ENCODE measurements at places on chromosomes 7 and 10. TPM values are rescaled to one million over a fixed set of nuclear protein-coding genes. Genes with fewer than 3 reads are reported as not detected.
A peak's percentile ranks its signal among the peaks of the same experiment; 100 is the strongest.

The HGF gene
- total RNA-seq: not detected

The PTPN20 gene
- total RNA-seq: not detected

The TRIM8 gene
- 44.4 TPM for total RNA-seq

The MRPS17 gene
- 18.9 TPM for total RNA-seq

GRCh38 chr10:11933577-11934223 is 108.9 kb downstream of the UPF2 start:
- DNase-seq: no peak

- no peak for DNase-seq
These were observed 5.6 kb upstream of the IFIT2 start for GRCh38 chr10:89296220-89296648.

DNA sequence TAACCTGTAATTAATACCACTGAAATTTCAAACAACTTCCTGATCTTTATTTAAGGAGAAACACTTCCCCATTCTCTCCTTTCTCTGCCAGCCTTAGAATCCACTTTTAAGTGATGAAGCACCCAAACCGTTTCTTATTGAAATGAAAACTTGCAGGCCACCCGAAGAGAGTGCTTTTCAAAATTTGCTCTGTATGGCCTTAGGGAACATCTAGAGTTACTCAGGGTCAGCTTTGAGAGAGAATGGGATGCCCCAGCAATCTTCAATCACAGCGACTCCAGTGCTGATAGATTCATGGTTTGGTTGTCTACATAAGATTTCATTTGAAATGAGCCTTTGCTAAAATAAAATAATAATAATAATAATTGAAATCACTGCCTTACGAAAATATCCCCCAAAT is 323.1 kb downstream of the PCLO start:
- DNase-seq: no peak

GRCh38 chr7:19920166-19920565 is 146.7 kb upstream of the TMEM196 start:
- no peak for DNase-seq

- DNase-seq: peak; percentile 85
These were observed 92.0 kb upstream of the INSIG1 start for GRCh38 chr7:155205368-155206317.

DNA sequence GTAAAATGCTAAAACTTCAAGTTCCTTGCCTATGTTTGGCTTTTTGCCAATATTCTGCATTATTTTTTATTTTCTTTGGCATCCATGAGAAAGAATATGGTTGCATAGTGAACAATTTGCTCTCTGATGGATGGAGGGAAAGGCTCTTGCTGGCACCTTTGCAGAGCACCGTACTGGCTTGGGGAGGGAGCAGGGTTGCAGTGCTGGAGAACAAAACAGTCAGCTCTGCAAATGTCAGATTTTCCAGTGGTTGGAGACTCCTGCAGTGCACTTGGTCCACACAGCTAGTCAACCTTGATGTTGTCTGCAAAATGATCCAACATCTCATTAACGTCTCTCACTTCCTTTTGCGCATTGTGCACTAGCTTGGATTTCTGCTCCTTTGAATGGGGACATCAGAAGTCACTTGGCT is 100.8 kb downstream of the ANLN start:
- DNase-seq: no peak

DNA sequence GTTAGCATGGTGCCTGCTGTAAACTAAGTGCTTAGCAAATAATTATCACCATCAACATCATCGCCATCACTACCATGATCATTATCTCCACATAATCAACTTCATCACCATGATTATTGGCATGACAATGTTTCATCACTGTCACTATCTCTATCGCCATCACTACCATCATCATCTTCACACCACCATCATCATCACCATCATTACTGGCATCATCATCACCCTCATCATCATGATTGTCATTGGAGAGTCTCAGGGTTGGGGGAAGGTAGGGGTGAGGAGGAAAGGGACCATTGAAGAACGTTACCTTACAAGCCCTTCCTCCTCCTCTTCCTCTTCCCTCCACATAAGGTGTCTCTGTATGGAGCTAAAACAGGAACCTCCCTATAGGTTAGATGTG is 54.9 kb upstream of the GPR26 start:
- DNase-seq: no peak

- no peak for DNase-seq
These were observed 28.6 kb downstream of the ZC3HAV1 start for GRCh38 chr7:139080905-139081304.

DNA sequence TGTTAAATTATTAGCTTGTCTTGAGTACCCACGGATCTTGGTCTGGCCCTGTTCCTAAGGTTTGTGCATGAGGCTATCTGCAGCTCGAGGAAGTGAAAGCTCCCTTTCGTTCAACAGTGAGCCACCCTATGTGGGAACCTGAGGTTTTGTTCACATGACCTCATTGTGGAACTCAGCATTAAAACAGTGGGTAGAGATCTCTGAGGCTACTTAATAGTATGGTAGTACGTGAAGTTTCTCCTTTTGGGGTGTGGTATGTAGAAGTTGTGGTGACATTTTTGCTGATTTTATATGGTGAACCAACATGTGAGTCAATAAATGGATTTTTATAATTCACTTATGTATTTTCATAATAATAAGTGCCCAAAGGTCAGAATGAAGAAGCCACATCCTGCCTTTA is 252.7 kb upstream of the FERD3L start:
- DNase-seq: no peak

- DNase-seq: no peak
These were observed 251.3 kb downstream of the VTI1A start for GRCh38 chr10:112698133-112698817.

GRCh38 chr7:81590131-81590530 is 179.7 kb downstream of the HGF start:
- no peak for DNase-seq

DNA sequence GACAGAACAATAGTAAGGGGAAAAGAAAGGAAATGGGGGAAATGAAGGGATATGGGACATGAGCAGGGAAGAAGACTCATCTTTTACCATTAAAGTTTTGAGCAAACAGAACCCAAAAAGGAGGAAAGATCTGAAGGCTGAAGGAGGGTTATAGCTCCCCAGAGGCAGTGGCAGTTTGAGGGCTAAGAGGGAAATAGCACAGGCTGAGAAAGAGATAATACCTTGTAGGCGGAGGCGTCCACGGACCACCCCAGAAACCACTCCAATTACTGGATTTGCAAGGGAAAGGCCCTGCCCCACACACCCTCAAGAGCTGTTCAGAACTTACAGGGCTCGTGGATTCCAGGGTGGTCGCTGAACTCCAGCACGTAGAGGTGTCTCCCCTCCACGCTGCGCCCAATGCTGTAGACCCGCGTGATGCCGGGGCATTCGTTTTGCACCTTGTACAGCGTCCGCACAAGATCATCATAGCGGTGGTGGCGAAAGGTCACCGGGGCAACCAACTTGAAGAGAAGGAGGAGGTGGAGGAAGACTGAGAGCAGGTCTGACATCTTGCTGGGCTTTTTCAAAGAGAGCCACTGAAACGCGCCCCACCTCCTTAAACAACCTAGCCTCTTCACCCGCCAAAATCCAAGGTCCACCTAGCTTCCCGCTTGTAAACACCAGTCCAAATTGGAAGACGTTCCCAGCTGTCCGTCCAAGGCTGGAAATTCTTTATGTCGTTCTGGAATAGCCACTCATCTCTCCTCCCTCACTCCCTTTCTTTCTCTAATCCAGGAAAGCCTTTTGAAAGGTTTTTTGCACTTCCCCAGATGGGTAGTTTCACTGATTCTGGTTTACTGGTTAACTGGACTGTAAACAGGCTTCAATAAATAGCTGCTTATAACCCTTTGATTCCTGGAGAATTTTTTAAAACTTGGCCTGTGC is at the start of gene CPN1:
Gene CPN1, minus strand, starts transcription at position 795 of the 927 bp plus-strand sequence. Its CDS starts 244 bp downstream, at position 551.
- peak; percentile 51 for DNase-seq

GRCh38 chr10:30583778-30584415 is 45.7 kb downstream of the LYZL2 start:
- no peak for DNase-seq

DNA sequence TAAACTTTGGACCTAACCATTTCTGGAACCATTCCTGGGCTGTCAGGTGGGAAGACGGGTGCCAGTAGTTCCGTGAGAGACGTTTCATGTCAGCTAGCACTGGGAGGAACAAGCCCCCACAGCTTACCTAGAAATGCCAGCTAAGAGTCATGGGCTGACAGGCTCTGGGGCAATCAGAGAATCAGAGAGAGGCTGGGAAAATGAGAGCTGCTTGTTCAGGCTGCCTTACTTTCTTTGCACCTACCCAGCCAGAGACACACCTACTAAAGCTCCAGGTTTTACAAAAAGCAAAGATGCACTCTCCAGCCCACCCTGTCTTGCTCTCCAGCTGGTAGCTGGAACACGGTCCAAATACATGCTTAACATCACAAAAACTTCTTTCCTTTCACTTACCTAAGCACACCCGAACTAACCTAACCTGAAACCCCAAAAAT is 688 bp downstream of the PTN start:
- DNase-seq: no peak

GRCh38 chr7:139762886-139763285 is 14.9 kb downstream of the HIPK2 start:
- no peak for DNase-seq

DNA sequence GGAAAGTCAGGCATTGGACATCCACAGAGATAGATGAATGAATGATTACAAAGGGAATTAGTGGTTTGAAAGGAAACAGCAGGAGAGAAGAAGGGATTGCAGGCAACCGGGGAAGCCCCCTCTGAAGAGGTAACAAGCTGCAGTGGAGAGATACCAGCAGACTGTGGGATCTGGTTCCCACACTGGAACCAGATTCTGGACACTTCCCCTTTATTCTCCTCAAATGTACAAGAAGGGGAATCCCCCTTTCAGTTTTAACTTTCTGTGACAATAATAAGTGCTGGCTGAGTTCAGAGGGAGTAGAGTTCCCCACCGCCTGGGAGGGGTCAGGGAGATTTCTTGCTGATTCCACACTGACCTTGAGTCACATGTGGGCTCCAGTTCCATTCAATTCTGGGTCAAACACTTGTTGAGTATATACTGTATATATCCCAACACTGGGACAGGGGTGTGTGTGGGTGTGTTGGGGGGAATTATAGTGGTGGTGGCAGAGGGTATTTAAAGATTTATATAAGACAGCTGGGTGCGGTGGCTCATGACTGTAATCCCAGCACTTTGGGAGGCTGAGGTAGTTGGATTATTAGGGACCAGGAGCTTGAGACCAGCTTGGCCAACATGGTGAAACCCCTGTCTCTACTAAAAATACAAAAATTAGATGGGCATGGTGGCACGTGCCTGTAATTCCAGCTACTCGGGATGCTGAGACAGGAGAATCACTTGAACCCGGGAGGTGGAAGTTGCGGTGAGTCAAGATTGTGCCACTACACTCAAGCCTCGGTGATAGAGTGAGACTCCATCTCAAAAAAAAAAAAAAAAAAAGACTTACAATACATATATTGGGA is 16.5 kb upstream of the DDIT4 start:
- DNase-seq: no peak

GRCh38 chr7:9082203-9082602 is 648.8 kb downstream of the NXPH1 start:
- DNase-seq: peak; percentile 10

GRCh38 chr7:1845536-1846311 is 175.6 kb downstream of the ELFN1 start:
- no peak for DNase-seq

- DNase-seq: no peak
These were observed 13.1 kb downstream of the LSM5 start for GRCh38 chr7:32476816-32477648.

DNA sequence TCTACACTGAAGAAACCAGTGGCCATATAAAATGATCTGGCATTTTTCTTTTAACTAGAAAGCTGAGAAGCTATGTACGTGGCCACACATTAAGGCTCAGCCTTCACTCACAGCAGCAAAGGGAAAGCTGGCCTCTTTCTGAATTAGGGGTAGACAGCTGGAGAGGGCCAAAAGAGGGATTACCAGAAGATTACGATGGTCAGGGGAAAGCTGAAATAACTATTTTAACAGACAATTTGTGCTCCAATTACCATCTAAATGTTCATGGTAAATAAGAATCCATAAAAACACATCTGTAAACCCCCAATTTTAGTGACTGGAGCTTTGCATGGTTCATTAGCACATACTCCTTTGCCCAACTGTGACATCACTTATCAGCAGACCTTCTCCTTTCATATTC is 314.3 kb downstream of the HPSE2 start:
- DNase-seq: no peak

DNA sequence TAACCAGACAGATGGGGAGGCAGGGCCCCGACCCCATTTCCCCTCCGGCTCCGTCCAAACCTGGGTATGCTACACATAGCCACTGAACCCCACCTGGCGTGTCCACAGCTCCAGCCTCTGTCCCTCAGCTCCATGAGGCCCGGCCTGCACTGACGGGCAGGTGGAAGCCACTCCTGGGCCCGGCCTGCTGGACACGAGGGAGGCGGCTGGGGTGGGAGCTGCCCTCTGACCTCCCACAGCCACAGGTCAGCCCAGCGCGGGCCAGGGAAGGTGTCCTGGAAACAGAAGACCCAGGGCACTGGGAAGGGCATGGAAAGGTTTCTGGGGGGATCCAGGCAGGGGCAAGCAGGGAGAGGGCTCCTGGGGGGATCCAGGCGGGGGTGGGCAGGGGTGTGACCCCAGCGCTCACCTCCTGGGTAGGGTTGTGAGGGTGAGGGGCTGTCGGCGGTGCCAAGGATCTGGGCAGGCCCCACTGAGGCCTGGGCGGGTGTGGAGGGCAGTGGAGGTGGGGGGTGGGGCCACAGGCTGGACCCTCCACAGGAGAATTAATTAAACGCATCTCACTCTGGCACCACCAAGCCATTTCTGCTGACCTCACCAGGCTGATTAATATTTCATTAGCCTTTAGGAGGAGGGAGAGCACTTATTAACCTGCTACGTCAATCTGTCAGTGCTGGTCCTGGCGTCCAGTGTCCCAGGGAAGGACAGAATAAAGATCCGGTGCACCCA is 108.9 kb downstream of the UNCX start:
- DNase-seq: no peak

DNA sequence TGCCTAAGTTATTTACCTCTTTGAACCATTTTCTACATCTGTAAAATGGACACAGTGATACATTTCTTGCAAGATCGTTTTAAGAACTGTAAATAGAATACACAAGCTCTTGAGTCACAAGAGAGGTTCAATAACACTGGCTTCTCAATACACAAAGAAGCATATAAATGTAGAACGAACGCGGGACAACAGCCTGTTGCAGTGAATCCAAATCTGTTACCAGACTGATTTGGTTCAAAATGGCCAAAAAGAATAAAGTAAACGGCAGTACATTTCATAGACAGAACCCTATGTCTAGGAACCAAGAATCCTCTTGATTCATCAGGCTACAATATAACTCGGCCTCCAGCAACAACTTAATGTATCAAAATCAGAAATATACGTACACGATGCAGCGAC is 701 bp downstream of the MTPAP start:
- no peak for DNase-seq

DNA sequence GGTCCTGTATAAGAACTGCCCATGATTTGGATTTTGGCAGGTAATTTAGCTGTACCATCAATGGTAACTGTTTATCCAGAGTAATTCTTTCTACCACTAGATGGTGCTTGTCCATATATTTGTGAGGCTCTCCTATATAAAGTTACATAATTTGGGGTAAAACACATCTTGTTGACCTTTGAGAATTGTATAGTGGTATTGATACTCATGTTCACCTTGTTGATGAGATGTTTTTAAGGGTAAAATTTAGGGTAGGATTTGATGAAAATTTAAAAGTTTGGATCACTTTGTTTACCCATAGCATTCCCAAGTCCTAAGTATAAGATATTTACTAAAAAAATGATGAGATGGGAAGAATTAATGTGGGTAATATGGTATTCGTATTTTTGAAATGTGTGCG is 31.6 kb downstream of the ST7 start:
- DNase-seq: no peak

All from Caco-2 (cell line).